Right ventricle myocardium inferior (tissue), 1 donor: ENCODE measurements at places on chromosomes 16 and 17.

GRCh38 chr16:80197741-80198201, 343.0 kb upstream of the DYNLRB2 start:
- DNase-seq = no peak

- no peak for DNase-seq
These were observed 136.7 kb upstream of the FAM20A start for GRCh38 chr17:68737761-68738443.

DNA sequence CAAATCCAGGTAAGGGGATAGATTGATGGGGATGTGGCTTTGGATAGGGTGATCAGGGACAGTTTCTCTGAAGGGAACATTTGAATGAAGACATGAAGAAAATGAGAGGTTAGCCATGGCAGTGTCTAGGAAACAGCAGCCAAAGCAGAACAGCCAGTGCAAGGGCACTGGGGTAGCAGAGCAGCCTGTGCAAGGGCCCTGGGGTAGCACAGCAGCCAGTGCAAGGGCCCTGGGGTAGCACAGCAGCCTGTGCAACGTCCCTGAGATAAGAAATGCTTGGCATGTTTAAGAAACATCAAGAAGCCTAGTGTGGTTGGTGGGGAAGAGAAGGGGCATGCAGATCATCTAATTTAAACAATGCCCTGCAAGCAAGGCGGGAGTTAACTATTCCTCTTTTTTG, 128.5 kb downstream of the IRX5 start:
- no peak for DNase-seq

- DNase-seq = no peak
These were observed 7.4 kb upstream of the HDAC5 start for GRCh38 chr17:44130693-44131349.

DNA sequence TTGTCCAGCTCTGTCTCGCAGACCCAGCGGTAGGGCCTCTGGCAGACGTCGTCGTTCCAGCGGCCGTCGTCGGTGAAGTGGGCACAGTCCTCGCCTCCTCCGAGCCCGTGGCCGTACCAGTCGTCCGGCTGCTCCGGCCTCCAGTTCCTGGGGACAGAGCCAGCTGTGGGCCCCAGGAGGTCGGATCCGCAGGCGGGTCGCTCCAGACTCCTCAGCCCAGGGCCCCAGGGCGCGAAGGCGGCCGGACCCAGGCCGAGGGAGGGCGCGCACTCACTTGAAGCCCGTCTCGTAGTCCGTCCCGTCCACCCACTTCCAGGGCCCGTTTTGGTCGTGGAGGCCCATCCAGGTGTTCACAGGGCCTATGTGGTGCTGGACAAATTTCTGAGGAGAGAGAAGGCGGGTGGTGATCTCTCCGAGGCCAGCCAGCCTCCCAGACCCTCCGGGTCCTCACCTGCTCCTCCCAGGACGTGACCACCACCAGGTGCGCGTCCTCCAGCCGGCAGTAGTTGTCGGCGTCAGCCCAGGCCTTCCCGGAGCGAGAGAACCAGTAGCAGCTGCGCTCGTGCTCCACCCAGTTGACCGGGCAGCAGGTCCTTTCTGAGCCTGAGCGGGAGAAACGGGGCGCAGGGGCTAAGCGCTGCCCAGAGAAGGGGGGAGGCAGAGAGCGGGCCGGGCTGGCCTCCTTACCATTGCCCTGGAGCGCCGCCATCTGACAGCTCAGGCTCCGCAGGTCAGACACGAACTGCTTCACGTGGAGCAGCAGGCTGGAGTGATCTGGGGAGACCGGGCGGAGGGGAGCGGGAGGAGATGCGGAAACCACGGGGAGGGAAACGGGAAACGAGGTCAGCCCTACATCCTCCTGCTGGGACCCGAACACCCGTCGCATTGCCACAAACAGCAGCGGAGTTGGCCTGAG, 5.2 kb downstream of the ASGR1 start:
- DNase-seq = peak; percentile 87

DNA sequence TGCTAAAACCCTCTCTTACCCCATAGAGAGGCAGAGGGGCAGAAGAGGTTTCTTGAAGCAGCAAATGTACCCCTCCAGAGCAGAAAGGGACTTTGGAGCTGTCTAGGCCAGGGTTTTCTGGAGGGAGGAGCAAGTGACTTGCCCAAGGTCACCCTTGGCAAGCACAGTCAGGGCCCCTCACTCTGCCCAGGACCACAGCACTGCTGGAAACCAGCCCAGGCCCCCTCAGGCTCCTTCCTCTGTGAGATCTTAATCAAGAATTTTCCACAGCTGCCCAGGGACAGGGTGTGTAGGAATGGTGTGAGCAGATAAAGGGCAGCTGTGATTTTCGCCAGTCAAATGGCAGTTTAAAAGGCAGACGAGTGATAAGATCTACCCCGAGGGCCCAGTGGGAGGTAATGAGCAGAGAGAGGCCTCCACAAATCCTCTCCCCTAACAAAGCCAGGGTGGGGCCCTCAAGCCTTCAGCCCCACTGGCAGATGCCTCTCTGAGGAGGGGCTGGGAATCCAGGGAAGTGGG, 3.9 kb upstream of the SLC12A3 start:
- peak; percentile 17 for DNase-seq

DNA sequence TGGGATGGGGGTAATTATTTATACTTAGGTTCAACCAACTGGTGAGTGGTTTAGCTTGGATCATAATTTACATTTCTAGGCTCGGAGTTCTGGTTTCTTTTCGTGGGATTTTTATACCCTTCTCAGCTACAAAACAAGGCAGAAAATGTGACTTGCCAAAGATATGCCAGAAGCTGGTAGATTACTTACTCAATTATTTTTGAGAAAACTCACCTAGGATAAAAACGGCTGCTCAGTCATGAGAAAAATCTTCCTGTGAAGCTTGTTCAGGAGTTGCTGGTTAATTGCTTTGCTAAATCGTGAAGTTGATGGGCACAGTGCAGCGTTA, 1.1 kb downstream of the NDEL1 start:
- no peak for DNase-seq

GRCh38 chr17:80445726-80446110, 30.7 kb downstream of the NPTX1 start:
- DNase-seq = peak; percentile 23

- peak; percentile 81 for DNase-seq
These were observed 8.7 kb downstream of the EIF1 start for GRCh38 chr17:41697122-41697962.

GRCh38 chr17:75642784-75643642, 9.8 kb downstream of the SMIM5 start:
- no peak for DNase-seq
